ENCODE measurements at places on chromosomes 3 and 15.

- no peak for DNase-seq
Observed at GRCh38 chr3:182821221-182821981, 28.1 kb downstream of the ATP11B start.

DNA sequence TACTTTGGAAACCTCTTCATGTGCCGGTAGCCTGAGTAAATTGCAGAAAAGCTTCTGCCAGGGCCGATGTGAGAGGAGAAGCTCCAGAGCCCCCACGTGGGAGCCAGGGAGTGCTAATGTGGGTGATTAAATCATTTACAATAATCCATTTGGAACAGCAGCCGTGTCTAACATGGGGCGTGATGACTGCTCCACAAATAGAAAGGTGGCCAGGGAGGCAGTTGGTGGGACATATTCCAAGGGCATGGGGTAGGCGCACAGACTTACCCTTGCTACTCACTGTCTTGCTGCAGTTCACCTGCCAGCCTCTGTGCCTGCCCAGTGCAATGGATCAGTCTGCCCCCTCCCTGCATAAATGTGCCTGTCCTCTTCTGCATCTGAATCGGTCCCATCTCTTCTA, 39.3 kb upstream of the INSYN1 start:
- DNase-seq = no peak

GRCh38 chr3:195899701-195900435, 8.5 kb downstream of the TNK2 start:
- no peak for DNase-seq

- no peak for DNase-seq
Observed at GRCh38 chr3:52299879-52300611, 12.4 kb downstream of the GLYCTK start.
